ENCODE measurements at places on chromosomes 6 and 20.

GRCh38 chr6:111700135-111700690, 94.5 kb upstream of the TRAF3IP2 start:
- no peak for DNase-seq

- DNase-seq: no peak
These were observed 26.2 kb downstream of the E2F3 start for GRCh38 chr6:20427856-20428255.

DNA sequence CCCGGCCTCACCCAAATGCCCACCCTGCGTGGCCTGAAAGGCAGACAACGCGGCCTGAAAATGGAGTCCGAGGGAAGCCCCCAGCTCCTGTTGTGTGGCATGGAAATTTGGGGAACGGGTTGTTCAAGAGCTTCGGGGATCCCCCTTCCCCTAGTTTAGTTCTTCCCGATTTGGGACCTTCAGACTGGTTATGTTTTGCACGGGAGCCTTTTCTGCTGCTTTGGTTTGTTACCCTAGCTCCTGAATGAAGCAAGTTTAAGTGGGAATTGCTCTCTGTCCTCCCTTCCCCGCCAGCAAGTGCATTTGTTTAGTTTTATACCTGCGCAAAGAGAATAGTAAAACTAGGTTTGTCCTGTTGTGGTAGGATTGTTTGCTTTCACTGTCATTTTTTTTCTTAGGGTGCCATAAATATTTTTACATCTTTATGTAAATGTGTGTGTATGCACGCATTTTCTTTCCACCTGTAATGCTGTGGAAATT, 604 bp downstream of the SH3BGRL2 start:
- DNase-seq: no peak

DNA sequence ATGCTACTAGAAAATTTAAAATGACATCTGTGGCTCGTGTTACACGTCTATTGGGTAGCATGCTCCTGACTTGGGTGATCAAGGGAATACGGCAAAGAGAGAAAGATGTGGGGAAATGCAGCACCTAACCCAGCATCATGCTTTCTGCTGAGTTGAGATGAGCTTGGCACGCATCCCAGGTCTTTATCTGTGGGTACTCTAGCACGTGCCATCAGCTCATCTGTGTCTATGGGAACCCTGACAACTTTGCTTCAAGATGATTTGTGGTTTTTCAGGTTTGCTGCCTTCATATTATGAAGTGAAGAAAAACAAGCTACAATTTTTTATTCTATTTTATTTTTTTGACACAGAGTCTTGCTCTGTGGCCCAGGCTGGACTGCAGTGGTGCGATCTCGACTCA, 21.0 kb downstream of the RNASET2 start:
- DNase-seq: no peak

DNA sequence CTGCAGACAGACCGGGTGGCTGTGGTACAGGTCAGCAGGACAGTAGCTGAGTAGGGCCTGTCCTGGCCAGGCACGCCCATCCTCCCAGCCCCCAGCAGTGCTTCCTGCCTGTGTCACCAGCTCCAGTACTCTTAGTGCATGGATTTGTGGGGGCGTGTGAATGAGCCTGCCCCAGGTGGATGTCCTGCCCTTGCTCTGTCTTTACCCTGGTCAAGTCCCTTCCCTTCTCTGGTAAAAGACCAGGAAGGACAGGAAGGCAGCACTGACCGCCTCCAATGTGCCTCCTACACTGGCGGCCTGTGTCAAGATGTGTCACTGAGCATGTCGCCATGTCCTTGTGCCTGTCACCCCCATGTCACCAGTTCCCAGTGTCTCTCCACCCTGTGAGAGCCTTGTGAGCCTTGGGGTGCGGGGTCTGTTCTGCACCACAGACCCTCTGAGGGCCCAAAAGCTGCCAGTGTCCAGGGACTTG, 11.9 kb downstream of the TEAD3 start:
- no peak for DNase-seq

DNA sequence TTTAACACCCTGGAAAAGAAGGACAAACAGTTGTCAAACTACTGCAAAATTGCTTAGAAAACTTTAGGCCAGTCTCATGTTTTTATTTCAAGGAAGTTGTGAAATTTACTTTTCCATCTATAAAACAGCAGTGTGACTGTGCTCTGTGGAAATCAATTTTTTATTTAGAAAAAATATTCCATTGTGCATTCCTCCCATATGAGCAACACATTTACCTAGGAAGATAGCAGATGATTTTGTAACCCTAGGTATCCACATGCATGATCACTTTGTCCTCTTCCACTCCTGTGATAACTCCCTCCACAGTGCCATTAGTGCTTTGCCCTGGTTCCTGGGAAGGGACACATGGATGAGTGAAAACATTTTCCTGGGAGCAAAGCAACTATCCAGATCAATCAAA, 70.0 kb upstream of the SHLD1 start:
- DNase-seq: no peak

DNA sequence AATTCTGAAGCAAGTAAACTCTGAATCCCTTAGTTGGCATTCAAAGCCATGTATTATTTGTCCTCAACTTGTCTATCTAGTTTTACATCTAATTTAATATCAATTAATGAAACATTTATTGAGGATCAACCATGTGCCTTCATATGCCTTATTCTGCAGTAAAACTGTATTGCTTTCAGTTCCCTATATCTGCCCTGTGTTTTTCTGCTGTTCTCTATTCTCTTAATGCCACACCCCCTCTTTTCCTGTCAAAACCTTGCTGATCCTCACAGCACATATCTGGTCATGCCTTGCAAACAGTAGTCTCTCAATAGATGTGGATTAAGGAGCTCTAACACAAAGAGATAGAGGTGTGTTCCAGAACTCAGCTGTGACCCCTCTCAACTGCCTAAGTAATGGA, 2.0 kb downstream of the FIG4 start:
- DNase-seq: no peak

DNA sequence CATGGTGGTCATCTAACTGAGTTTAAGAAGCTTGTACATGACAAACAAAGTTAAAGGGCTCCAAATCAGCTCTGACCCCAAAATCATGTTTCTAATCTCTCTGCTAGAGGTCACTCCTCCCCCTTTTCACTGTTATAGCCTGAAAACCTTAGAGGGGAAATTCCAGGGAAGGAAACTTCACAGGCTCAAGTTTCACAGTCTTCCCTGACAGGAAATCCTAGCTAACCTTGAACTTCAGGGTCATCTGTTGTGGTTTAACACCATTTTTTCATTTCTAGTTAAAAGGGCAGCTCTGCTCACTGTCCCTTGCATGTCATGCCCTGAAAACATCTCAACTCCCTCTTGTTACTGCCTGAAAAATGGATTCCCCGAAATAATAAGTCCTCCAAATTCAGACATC, 104.4 kb upstream of the BMP2 start:
- no peak for DNase-seq

GRCh38 chr6:21045135-21045700, 511.0 kb downstream of the CDKAL1 start:
- DNase-seq: no peak

DNA sequence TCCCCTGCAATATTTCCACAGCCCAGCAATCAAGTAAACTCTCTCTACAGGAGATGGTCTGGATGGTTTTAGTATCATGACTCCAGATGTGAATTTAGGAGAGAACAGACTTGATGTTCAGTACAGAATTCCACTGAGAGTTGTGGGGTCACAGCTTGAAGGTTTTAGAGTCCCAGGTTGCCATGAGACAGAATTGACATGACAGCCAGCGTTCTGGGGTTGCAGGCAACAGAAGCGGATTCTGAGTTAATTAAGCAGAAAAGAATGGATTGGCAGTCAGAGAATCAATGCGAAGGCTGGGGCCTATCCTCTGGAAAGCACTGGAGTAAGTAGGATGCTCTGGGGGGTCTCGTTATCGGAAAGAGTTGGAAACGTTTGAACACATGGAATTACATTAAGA, 2.4 kb upstream of the KIAA1755 start:
- no peak for DNase-seq

- no peak for DNase-seq
These were observed 307.1 kb upstream of the FLRT3 start for GRCh38 chr20:14644306-14645097.

GRCh38 chr6:47179286-47179685, 130.4 kb downstream of the TNFRSF21 start:
- no peak for DNase-seq

GRCh38 chr6:2659381-2659780, 91.3 kb downstream of the MYLK4 start:
- DNase-seq: no peak

GRCh38 chr6:70657706-70658105, 10.0 kb upstream of the SMAP1 start:
- no peak for DNase-seq

- no peak for DNase-seq
These were observed 52.1 kb downstream of the HNF4A start for GRCh38 chr20:44407402-44408184.

DNA sequence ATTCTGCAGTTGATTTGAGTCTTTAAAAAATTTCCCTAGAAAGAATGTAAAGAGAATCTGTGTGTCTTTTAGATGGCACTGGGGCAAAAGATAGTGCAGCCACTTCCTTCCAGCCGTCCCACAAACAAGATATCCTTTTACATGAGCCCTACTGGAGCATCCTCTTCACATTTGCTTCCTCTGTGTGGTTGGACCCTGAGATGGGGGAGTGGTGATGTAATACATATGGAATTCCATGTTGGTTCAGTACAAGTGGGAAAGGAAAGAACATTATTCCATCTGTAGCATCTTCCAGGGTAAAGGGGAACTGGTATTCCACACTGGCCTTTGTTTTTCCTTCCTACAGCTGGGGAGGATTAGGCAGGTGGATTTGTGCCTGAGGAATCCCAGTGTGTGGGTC, 78.9 kb upstream of the ISM1 start:
- no peak for DNase-seq

DNA sequence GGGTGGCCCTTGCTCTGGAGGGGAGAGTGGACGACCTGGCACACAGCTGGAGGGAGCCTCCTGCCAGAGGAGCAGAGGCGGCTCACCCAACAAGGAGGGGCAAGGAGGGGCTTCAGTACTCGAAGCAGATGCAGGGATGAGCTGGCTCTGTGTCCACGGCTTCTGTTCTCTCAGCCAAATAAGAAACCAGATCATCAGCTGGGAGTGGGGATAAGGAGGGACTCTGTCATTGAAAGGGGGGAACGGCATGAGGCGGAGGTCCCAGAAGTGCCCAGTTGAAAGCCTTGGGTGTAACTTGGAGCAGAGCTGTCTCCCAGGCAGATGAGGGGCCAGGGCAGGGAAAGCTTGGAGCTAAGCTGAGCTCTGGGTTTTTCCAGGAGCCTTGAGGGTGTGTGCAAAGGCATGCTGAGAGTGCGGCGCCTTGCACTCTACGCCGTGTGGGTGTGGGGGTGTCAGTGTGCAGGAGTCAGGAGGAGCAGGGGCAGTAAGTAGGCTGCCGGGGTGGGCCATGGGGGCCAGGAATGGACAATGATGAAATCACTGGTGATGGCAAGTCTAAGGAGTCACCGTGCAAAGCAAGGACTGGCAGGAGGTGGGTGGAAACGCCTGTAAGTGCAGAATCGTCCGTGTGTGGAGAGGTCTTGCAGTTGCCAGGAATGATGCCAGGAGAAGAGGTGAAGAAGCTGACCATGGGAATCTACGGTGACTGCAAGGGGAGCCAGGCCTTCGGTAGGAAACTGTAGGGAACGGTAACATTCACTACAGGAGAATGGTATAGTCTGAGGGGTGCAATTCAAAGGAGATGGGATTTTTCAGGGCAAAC, 85.4 kb upstream of the FOXQ1 start:
- DNase-seq: no peak

- DNase-seq: no peak
These were observed 3.9 kb upstream of the WFDC2 start for GRCh38 chr20:45465491-45466266.

- no peak for DNase-seq
These were observed 27.4 kb upstream of the FAM135A start for GRCh38 chr6:70385901-70386300.

- no peak for DNase-seq
These were observed 158.8 kb downstream of the DST start for GRCh38 chr6:56483929-56484328.

- no peak for DNase-seq
These were observed 27.1 kb upstream of the FAM83C start for GRCh38 chr20:35319192-35319870.

DNA sequence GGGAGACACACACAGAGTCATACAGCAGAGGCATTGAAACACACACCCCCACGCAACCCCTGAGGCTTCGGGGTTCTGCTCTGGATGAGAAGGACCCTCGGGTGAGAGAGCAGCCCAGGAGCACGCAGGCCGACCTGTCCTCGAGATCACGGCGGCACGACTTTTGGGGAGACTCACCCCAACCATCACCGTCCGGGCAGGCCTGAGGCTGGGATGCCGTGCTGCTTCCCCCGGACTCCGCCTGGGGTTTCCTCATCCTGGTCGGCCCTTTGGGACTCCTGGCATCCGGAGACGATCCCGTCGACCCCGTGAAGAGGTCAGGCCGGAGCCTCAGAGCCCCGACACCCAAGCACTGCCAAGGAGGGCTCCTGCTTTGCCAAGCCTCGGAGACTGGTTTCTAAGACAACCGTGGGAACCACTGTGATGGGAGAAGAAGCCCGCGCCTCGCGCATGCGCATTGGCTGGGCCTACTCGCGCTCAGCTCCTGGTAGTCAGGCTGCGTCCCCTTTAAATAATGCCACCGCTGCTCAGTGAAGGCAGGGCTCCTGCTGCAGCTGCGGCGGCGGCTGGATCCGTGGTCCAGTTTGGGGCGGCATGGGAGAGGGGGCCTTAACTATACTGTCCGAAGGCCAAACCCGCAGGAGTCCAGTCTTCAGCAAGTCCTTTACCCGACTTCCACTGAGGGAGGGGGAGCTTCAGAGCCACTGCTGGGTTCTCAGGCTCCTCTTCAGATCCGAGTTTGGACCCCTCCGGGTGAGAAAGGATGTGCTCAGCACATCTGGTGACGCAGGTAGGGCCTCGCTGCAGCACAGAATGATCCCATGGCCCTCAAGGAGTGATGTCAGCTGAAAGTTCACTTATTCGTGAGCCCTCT, 171.4 kb upstream of the ZNF337 start:
- DNase-seq: no peak

GRCh38 chr6:96468681-96469224, 52.9 kb upstream of the UFL1 start:
- no peak for DNase-seq

GRCh38 chr6:27688014-27688586, 215.2 kb upstream of the ZNF184 start:
- DNase-seq: no peak

- no peak for DNase-seq
These were observed 39.3 kb upstream of the TMEM200A start for GRCh38 chr6:130326496-130326895.

DNA sequence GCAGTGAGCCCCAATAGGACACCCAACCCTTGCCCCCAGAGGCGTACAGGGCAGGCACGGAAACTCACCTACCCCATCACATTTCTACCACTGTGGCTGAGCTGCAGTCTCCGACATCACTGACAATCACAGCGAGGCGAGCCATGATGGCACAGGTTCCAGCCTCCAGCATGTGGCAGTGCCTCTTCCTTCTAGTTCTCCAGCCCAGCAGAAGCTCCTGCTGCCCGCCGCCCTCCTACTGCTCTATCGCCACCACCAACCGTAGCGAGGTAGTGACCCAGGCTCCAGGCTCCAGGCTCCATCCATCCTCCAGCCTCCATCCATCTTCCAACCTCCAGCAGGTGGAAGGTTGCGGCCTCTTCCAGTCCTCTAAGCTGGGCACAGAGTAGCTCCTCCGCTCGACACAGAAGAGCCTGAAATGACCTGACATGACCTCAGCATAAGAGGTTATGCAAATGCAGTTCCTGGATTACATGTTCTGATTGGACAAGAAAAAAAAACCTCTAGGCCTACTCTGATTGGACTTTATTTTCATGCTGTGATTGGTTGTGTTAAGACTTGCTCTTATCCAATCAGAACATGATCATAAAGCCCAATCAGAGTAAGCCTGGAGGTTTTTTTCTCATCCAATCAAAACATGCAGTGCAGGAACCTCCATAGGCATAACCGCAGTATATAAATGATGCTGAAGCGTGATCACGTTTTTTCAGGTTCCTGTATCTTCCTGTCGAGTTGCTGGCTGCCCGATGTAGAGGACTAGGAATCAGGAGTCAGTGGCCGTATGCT, 438.9 kb upstream of the ZNF337 start:
- DNase-seq: no peak
